ENCODE measurements at places on chromosomes 5 and 9.

- no peaks in the 10 kb centered on the region for H3K27me3 ChIP-seq
- peak overlapping the region; percentile 85 for H3K27ac ChIP-seq
- H3K4me1 ChIP-seq, result peaks cover 98% of the 10 kb centered on the region
- H3K36me3 ChIP-seq, result no peaks in the 10 kb centered on the region
- DNase-seq, result peak; percentile 89
- H3K4me3 ChIP-seq, result no peak overlapping the region
These were observed 17.5 kb downstream of the IRF1 start for GRCh38 chr5:132473019-132473531.

DNA sequence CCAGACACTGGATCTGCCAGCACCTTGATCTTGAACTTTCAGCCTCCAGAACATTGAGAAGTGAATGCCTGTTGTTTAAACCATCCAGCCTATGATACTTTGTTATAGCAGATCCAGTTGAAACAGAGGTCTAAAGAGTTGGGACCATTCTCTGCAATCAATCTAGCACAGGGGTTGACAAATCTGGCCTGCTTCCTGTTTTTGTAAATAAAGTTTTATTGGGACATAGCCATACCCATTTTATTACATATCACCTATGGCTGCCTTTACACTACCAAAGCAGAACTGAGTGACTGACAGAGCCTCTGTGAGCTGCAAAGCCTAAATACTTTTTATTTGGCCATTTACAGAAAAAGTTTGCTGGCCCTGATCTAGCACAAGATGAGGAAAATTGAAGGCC is 62.0 kb downstream of the BARX1 start:
- H3K4me3 ChIP-seq, result no peak overlapping the region
- peaks cover 3% of the 10 kb centered on the region for H3K4me1 ChIP-seq
- no peaks in the 10 kb centered on the region for H3K36me3 ChIP-seq
- H3K27me3 ChIP-seq, result no peaks in the 10 kb centered on the region
- DNase-seq, result no peak

- peak overlapping the region; percentile 66 for H3K27ac ChIP-seq
- no peaks in the 10 kb centered on the region for H3K27me3 ChIP-seq
- DNase-seq, result no peak
These were observed 511 bp downstream of the ARL15 start for GRCh38 chr5:54309691-54310432.

- no peaks in the 10 kb centered on the region for H3K27me3 ChIP-seq
- no peaks in the 10 kb centered on the region for H3K36me3 ChIP-seq
- H3K4me1 ChIP-seq, result no peaks in the 10 kb centered on the region
- no peak overlapping the region for H3K27ac ChIP-seq
- no peak overlapping the region for H3K4me3 ChIP-seq
- no peak for DNase-seq
These were observed 104.4 kb downstream of the DENND1A start for GRCh38 chr9:123825342-123826060.

DNA sequence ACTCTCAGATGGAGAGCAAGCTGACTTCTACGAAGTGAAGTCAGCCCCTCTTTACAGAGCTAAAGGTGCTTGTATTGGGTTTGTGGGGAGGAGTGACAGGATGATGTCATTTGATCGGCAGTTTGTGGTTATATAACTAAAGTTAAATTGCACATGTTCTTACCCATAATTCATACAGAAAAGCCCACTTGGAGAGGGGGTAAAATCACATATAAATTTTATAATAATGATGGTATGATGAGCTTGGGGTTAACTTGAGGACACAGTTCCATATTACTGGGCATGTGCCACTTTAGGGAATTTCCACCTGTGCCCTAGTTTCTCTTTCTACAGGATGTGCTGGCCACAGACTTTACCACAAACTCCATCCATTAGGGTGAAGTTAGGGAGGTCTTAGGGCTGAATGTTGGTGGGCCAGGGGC is 1178.6 kb upstream of the CDH9 start:
- no peak for DNase-seq
- no peak overlapping the region for H3K4me3 ChIP-seq
- no peaks in the 10 kb centered on the region for H3K36me3 ChIP-seq
- no peak overlapping the region for H3K27ac ChIP-seq

- H3K4me1 ChIP-seq, result no peaks in the 10 kb centered on the region
- H3K27ac ChIP-seq, result no peak overlapping the region
- H3K27me3 ChIP-seq, result peaks cover 20% of the 10 kb centered on the region
- DNase-seq, result no peak
- H3K36me3 ChIP-seq, result no peaks in the 10 kb centered on the region
- no peak overlapping the region for H3K4me3 ChIP-seq
These were observed 8.2 kb upstream of the EPB41L4B start for GRCh38 chr9:109328978-109329637.

- DNase-seq, result no peak
- H3K27me3 ChIP-seq, result no peaks in the 10 kb centered on the region
- H3K27ac ChIP-seq, result no peak overlapping the region
- H3K36me3 ChIP-seq, result no peaks in the 10 kb centered on the region
- H3K4me3 ChIP-seq, result no peak overlapping the region
These were observed 850.2 kb upstream of the NUDT12 start for GRCh38 chr5:104412649-104413240.

Data from T-cell (primary cell).